ENCODE measurements at places on chromosomes 7 and 10.

DNA sequence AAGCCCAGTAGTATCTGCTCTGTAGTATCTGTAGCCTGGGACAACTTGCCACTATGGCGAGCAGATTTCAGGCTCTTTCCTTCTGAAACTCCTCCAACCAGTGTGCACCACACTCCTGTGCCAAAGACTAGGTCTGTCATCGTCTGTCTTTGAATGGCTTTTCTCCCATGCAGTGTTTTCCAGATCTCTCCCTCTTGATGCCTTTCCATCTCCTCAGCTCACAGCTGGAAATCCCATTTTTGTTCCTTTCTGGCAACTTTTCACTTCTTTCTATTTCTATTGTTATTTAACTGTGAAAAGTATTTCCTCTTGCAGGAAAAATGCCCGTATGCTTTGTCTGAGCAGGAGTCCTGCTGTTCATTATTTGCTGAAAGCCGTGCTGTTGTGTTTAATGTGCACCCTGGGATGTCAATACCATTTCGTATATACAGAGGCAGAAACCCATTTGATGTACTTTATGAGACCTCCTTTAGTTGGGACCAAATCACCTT, 373.7 kb downstream of the PHTF2 start:
- DNase-seq = no peak

DNA sequence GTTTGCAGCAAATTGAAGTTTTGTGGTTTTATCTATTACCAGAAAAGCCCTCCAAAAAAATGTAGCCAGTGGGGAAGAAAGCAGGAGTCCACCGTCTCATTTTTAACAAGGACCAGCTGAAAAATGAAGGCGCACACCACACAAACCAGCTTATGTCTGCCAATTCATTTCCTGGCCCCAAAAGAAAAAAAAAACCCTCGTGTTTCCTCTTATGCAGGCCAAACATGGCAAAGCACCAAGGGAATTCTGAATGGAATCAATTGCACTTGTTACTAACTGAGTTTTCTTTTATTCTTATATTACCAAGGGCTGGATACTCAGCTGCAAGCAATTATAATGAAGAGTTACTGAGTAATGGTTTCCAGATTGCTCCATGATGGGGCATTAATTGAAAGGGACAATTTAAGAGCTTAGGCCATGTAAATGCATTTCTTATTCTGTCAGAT, 428.3 kb upstream of the NPVF start:
- DNase-seq = peak; percentile 77

DNA sequence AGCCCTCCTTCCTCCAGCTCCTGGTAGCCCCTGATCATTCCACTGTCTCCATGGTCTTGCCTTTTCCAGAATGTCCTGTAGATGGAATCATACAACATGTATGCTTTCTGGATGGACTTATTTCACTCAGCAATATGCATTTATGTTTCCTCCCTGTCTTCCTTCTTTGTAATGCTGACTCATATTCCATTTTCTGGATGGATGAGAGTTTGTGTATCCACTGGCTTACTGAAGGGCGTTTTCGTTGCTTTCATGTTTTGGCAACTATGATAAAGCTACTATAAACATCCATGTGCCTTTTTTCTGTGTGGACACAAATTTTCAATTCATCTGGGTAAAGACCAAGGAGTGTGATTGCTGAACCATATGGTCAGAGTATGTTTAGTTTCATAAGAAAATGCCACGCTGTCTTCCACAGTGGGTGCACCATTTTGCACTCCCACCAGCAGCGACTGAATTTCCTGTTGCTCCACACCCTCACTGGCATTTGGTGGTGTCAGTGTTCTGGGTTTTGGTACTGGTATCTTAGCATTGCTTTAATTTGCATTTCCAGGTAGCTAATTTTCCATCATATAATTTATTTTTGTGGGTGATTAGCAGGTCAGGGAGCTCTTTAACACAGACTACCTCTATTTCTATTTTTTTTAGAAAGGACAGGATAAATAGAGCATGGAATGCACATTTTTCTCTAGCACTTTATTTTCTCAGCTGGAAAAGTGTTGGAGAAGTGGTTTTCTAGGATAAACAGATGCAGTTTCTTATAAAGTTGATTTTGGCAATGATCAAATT, 252.2 kb downstream of the WDR37 start:
- DNase-seq = peak; percentile 11

GRCh38 chr10:49827297-49827696, 65.2 kb upstream of the OGDHL start:
- DNase-seq = no peak

GRCh38 chr7:92809760-92810573, 26.4 kb downstream of the CDK6 start:
- peak; percentile 96 for DNase-seq

- no peak for DNase-seq
These were observed 423.4 kb downstream of the DNAJB6 start for GRCh38 chr7:157760004-157760730.

GRCh38 chr7:122132341-122132740, 11.7 kb downstream of the AASS start:
- peak; percentile 81 for DNase-seq

GRCh38 chr10:86715156-86715795, 41.1 kb upstream of the BMPR1A start:
- no peak for DNase-seq

GRCh38 chr7:120293027-120293426, 20.1 kb downstream of the KCND2 start:
- no peak for DNase-seq

- peak; percentile 39 for DNase-seq
These were observed 34.8 kb upstream of the HNRNPH3 start for GRCh38 chr10:68296843-68297663.

- DNase-seq = no peak
These were observed 317.8 kb downstream of the SH2D4B start for GRCh38 chr10:80855348-80855971.

DNA sequence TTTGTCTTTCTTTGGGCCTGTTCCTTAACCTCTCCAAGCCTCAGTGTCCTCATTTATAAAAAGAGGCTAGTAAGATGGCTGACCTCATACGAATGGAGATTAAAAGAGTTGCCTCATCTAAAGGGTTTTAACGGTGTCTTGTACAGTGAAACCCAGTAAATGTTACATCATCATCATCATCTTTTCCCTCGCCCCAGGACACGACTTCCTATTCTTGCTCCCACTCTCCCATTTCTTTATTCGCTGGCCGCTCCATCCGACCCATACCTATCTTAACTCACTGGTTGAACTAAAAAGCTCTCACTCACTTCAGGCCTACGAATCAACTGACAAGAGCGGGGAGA, 554 bp downstream of the FRA10AC1 start:
- peak; percentile 40 for DNase-seq

GRCh38 chr10:96266118-96266770, 5.1 kb downstream of the BLNK start:
- no peak for DNase-seq

GRCh38 chr7:14483663-14484062, 418.9 kb downstream of the DGKB start:
- DNase-seq = no peak

- DNase-seq = no peak
These were observed 156.3 kb upstream of the PRSS58 start for GRCh38 chr7:142414135-142414534.

GRCh38 chr7:128153436-128153835, 87.6 kb upstream of the LEP start:
- no peak for DNase-seq

DNA sequence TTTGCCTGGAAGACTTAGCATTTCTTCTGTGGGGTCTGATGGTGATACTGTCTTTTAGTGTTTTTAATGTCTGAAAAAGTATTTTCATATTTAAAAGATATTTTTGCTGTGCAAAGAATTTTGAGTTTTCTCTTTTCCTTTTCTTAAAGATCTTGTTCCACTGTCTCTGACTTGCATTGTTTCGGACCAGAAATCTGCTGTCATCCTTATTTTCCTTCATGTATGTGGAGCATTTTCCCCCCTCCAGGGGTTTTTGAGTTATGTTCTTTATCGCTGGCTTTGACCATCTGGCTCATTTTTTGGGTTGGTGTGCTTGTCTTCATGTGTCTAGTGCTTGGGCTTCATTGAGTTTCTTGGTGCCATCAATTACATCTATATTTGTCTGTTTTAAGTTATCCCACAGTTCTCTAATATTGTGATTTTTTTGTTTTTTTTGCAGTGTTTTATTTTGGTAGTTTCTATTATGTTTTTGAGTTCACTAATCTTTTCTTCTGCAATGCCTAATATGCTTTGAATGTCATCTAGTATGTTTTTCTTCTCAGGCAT, 119.9 kb downstream of the MGMT start:
- no peak for DNase-seq

GRCh38 chr7:46658281-46658680, 737.2 kb upstream of the IGFBP3 start:
- DNase-seq = no peak

DNA sequence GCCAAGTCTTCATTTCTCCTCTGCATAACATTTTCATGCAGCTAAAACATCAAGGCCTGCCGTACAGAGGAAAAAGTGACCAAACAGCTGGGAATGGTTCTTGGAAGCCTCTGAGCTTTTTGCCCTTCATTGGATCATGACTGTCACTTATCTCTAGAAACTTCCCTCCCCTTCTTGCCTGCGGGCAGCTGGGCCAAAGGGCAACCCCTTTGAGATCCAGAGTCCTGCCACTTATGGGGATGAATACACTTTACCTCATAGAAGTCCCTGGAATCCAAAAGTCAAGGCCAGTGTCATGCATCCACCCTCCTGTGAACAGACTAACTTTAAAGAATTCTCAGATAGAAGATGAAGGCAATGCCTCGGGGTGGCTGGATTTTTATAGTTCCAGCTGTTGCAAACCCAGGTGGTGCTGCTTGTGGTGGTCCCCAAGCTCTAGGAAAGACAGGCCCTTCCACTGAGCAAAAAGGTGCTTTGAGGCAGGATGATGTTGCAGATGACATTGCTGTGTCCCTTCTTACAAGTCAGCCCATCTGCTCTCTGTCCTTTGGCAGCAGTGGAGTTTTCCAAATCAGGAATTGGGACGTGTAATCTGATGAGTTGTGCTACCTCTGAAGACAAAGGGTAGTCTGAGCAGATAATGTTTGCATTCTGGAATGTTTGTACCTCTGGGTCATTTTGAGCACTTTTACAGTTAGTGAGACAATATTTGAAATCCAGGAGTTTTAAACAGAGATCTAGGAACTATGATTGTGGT, 64.2 kb downstream of the LRMDA start:
- no peak for DNase-seq

DNA sequence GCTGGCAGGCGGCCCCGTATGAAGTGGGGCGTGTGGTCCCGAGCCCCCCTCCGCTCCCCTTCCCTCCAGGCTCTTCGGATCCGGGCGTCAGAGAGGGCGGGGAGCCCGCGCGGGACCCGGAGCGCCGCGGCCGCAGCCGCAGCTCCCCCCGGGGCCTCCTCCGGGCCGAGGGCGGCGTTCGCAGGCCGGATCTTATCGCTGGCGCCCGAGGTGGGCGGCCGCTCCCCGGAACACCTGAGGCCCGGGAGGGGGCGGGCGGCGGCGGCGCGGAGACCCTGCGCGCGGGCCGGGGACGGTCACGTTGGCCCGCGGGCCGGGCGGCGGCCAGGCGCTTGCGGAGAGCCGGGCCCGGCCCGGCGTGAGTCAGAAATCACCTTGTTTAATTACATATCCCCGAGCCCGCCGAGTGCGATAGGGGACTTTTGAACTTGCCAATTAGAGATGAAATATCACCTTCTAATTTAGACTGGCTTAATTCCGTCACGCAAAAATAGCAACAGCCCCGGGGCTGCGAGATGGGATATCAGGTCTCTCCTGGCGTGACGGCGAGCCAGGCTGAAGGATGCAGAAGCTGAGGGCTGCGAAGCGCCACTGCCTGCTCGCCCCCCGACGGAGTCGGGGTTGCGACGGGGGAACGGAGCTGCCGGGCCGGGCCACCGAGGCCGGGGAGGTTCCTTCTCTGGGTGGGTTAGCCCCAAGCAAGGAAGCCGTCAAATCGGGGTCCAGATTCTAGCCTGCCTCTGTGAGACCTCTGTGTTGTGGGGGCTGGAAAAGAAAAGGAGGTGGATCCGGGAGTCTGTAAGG, 43.4 kb downstream of the LDB3 start:
- DNase-seq = peak; percentile 56

- DNase-seq = peak; percentile 92
These were observed 4.7 kb downstream of the NFE2L3 start for GRCh38 chr7:26156451-26157420.

DNA sequence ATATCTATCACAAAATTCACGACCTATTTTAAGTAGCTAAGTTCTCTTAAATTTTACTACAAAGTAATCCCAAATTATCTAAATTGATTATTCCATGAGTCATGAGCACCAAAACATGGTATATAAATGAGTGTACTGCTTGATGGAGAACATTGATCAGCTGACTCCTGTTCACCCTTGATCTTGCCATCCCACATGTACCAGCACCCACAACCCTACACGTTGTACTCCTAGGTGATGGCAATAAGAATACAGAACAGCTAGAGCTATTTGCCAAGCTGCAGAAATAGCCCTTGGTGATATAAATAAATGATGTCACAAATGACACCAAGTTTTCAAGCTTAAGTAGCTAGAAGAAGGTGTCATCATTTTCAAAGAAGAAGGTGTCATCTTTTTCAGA, 235.5 kb downstream of the GRM8 start:
- DNase-seq = no peak

DNA sequence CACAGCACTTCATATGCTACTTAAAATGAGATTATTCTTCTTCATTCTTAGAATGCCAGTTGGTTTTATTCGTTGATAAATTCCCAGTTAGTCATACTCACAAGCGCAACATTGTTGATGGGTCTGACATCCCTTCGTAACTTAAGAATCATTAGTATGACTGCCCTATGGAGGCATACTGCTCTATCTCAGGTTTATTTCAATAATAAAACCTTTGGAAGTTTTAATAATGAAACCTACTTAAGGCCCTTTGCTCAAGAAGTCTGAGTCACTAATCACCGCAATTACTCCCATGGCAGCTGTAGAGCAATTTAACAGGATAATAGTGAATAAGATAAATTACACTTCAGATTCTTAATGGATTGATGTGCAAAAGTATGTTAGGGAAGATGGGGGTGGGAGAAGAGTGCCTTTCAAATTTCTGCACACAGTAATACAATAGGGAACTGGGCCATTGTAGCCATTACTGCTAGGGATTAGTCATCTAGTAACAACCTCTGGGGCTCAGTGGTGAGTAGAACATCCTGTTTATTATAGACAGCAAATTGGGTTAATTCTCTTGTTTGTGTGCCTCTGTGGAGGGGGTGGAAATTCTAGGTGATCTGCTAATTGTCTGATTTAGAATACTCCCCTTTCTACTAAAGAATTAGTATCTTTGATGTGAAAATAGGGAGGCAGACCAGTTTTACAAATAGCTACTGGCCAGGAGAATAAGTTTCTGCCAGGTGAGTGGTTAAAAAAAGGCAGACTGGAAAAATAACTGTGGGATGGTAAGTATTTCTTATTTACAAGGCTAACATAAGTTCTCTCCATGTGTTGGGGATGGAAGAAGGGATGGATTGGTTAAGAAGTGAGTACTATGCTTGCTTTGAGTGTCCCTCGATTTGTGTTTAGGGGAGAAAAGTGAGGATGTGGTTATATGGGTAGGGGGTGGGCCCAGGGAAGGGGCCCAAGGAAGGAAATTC, 74.5 kb upstream of the VKORC1L1 start:
- peak; percentile 75 for DNase-seq

- no peak for DNase-seq
These were observed 92.6 kb downstream of the HPSE2 start for GRCh38 chr10:99143011-99143410.
